ENCODE measurements at places on chromosomes 5 and 9. TPM values are rescaled to one million over a fixed set of nuclear protein-coding genes. Genes with fewer than 3 reads are reported as not detected.

The ANKRD31 gene
- 0.05 TPM for total RNA-seq

DNA sequence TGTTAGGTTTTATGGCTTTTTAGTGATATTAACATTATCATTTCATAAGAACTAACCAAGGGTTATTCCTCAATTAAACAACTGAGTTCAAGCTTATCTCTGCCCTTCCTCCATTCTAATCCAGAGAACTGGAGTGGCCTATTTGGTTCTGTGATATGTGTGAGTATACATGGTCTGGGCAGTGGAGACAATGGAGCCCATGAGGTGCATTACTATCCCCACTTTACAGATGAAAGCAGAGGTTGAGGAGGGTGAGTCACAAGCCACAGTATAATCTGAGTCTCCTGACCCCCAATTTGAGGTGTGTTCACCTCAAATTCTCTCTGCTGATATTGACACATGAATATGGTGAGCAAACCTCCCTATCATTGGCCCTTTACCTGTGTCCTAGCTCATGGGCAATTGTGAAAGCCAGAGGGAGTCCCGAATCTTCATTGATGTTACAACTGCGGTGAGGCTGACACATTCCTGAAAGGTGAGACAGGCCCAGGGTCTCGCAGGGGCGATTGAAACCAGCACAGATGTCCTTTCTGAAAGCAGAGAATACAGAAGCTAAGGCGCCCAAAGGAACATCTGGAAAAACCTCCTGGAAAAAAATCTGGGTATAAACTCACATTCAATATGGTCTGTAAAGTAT lies 217.2 kb downstream of the TARS1 start:
- no peak for DNase-seq

The KLHL9 gene
- total RNA-seq = 14.0 TPM

DNA sequence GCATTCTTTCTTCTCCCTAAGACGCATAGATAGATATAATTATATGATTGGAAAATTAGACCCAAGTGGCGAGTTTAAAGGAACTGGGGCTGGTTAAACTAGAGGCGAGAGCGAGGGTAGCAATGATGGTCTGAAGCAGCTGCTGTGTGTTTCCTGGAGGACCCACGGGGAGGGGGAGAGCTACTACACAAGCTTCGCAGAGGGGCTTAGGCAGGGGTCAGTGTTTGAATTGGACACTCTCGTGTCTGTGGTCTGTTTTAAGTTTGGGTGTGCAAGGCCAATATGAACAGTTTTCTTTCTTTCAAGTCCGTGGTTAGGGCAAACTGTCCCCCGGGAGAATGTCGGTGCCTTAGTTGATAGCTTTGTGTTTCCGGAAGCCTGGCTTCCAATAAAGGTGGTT lies 43.1 kb downstream of the PDZD2 start:
- no peak for DNase-seq

- no peak for DNase-seq
These were observed 3.3 kb upstream of the CXXC5 start for GRCh38 chr5:139644646-139645429.

DNA sequence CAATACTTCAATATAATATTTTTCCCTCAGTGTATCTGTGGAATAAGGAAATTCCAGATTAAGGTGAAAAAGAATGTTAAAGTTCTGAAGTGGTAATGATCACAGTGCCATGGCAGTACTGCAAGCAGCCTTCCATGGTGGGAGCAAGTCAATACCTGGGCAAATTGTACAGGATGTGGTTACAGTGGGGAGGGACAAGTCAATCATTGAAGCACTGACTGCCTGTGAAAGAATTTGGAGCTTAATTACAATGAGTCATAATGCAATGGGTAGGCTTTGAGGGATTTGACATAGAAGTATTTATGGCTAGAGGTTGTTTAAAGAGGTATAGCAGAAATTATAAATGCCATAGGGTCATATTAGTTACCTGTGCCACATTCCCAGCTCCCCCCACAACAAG lies 786.5 kb upstream of the ACO1 start:
- DNase-seq = no peak

- DNase-seq = no peak
These were observed 713.4 kb downstream of the CDH18 start for GRCh38 chr5:19274578-19274977.

- DNase-seq = no peak
These were observed 184.2 kb downstream of the EFNA5 start for GRCh38 chr5:107486489-107486888.

- DNase-seq = no peak
These were observed 22.6 kb downstream of the PLAC8L1 start for GRCh38 chr5:146082798-146083197.

DNA sequence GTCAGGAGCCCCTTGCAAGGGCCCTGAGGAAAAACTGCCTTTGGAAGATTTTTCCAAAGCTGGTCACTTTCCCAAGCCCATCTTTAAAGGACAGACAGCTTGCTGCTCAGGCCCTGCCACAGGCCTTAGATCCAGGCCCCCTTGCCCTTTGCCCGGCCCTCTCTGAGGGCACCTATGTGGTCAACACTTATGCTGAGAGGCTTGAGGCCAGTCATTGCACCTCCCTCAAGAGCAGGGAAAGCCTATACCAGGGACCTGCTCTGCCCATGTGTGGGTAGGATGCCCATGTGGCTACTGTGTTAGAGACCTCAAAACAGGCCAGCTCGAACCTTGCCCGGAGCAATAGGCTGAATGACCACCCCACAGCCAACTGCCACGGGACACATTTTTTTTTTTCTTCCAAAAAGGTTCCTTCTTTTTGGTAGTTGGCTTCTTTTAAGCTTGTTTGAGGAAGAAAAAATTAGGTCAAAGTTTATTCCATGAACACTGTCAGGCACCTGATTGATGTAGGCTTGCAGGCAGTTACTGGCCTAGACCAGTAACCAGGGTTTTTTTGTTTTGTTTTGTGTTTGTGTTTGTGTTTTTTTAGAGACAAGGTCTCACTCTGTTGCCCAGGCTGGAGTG lies 3.8 kb downstream of the TCF7 start:
- no peak for DNase-seq

The GABRA6 gene
- total RNA-seq = not detected

- DNase-seq = no peak
These were observed 8.9 kb upstream of the TOR4A start for GRCh38 chr9:137268538-137269201.

- DNase-seq = peak; percentile 62
These were observed 56.4 kb upstream of the RPL26L1 start for GRCh38 chr5:172902497-172903472.

DNA sequence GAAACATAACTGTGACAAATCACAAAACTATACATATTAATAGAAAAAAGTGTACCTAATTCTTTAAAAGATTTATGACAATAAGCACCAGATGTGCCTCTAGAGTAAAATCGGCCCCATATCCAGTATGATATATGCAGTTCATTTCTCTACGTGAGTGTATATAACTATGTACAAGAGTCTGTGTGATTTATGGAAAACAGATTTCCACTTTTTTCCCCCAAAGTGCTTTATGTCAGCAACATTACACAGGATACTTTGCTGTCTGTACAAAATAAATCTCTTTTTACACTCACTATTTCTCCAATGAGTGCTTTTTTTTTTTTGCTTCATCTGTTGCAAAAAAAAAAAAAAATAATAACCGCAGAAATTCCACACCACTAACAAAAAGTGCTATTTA lies 298.8 kb upstream of the RFX3 start:
- DNase-seq = no peak

The NEURL1B gene
- total RNA-seq = 4.8 TPM

The N4BP3 gene
- 0.08 TPM for total RNA-seq
